Activated naive CD8-positive, alpha-beta T cell treated with anti-CD3 and anti-CD28 coated beads for 36 hours (primary cell): ENCODE measurements at places on chromosomes 13 and 19.

DNA sequence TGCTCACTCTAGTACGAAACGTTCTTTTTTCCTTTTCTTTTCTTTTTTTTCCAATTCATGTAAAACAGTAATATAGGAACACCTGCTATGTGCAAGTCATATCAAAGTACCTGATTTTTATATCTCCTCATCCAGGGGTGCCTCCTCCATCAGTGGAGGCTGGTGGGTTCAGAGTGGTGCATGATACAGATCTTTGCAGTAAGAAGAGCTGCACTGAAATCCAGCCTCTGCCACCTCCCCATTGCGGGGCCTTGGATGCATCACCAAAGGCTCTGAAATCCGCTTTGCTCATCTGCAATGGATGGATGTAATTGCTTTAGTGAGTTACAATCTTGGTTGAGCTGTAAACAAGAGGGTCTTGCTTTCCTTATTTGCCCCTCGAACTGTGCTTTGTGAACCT, 38.3 kb downstream of the GPR12 start:
- no peak for DNase-seq

GRCh38 chr19:3024870-3025548, 4.1 kb downstream of the TLE2 start:
- no peak for DNase-seq

GRCh38 chr13:43193789-43194420, 170.5 kb downstream of the DNAJC15 start:
- DNase-seq, result no peak

DNA sequence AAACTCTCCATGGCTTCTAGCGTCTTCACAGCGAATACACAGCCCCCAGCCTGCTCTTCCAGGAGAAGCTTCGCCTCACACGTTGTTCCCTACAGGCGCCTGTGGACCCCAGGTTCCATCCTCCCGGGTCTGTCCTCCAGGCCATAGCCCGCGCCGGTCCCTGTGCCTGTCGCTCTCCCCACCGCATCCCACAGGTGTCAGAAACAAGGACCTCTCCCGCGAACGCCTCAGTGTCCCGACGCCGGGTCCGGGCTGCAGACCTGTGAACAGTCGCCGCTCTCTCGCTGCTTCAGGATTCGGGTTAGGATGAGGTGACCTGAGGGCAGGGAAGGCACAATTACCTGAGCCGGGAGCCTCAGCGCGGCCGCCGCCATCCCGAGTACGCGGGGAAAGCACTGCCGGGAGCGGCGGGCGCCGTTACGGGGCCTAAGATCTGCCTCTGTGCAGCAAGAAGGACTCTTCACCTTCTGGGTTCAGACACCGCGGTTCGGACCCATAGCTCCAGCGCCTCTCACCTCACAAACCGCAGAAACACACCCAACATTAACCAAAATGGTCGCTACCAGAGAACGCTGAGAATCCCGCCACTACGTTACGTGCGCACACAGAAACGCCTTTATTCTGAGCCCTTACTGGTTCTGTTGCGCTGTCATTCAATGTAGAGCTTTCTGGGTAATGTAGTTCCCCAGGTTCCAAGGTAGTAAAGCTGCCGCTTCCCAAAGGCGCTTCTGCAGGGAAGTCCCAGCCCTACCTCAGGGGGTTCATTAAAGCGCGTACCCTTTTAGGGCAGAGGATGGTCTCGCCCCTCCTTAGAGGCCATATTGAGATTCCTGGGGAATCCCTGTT, at the start of gene ZNF418:
ZNF418 (minus strand) TSS at position 583 of the 846 bp plus-strand sequence. CDS start 1,580 bp downstream, outside the sequence.
- peak; percentile 60 for DNase-seq

GRCh38 chr13:44857061-44857460, 132.2 kb downstream of the NUFIP1 start:
- no peak for DNase-seq

DNA sequence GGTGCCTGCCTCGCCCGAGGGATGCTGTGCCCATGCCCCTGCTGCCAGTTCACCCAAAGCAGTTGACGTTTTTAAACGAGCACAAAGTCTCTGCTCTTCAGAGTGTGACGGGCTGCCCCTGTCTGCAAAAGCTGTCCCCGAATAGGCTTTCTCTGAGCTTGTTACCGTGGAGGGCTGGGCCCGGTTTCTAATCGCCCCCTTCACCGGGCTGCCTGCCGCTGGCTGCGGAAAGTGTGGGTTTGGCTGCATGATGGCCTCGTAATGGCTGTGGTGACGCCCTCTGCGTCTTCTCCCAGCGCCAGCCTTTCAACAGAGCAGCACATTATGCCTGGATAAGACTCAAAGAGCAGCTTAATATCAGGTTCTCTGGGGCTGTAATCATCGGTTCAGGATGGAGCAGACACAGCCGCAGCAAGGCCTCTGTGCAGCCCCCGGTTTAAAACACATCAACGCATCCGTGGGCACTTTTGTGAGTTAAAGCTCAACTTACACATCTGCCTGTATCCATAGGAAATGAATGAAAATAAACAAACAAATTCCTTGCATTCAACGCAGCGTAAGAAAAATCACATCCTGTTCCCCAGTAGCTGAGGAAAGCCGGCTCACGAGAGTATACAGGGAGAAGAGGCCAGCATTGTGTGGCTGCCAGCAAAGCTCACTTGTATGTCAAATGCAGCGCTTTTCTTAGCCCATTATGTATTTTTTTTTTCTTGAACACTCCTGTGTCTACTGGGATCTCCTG, 166.4 kb upstream of the SOX1 start:
- DNase-seq, result no peak

GRCh38 chr13:45436953-45437352, 18.8 kb upstream of the SLC25A30 start:
- DNase-seq, result no peak

GRCh38 chr19:35090506-35091214, 25.0 kb upstream of the FXYD3 start:
- peak; percentile 15 for DNase-seq

- no peak for DNase-seq
Observed at GRCh38 chr19:52603558-52604207, 33.6 kb downstream of the ZNF701 start.

GRCh38 chr13:36858290-36858689, 39.3 kb downstream of the RFXAP start:
- DNase-seq, result no peak

GRCh38 chr19:34365463-34366401, 736 bp downstream of the GPI start:
- no peak for DNase-seq

GRCh38 chr13:35824395-35824794, 306.8 kb downstream of the DCLK1 start:
- no peak for DNase-seq

- no peak for DNase-seq
Observed at GRCh38 chr13:41520660-41521630, 63.6 kb downstream of the RGCC start.

- no peak for DNase-seq
Observed at GRCh38 chr13:110341445-110342244, 34.6 kb downstream of the COL4A2 start.

DNA sequence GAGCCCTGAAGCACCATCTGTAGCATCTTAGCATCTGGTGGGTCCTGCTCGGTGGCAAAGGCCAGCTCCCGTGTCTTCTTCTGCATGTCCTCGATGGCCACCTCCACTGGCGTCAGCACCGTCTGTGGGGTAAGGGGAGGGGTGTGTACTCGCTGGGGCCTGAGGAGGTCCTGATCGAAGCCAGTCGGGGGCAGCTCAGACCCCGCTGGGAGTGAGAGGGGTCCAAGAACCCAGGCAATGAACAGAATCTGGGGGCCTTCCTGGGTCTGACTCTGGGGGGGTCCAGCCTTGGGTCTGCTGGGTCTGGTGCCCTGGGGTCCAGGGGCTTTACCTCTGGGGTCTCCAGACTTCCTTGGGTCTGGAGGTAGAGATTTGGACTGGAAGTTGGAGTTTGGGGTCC, 3.6 kb upstream of the KANK2 start:
- DNase-seq, result no peak

DNA sequence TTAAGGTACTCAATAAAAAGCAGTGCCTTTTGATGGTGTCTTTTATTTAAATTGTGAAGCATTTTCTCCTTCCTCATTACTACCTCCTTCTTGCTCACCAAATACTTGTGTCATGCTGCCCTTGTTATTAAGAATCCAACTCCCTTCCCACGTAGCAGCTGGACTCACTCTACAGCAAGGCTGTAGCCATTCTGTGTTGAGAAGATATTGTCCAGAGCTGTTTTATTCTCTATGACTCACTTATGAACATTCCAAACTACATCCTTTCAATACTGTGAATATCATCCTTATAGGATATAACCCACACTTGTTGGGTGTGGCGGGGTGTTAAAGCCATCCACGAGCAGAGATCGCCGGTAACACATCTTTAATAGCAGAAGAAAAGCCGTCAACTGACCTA, 1671.5 kb upstream of the SLC10A2 start:
- DNase-seq, result no peak

GRCh38 chr13:99495466-99496183, 5.6 kb upstream of the TM9SF2 start:
- DNase-seq, result no peak

DNA sequence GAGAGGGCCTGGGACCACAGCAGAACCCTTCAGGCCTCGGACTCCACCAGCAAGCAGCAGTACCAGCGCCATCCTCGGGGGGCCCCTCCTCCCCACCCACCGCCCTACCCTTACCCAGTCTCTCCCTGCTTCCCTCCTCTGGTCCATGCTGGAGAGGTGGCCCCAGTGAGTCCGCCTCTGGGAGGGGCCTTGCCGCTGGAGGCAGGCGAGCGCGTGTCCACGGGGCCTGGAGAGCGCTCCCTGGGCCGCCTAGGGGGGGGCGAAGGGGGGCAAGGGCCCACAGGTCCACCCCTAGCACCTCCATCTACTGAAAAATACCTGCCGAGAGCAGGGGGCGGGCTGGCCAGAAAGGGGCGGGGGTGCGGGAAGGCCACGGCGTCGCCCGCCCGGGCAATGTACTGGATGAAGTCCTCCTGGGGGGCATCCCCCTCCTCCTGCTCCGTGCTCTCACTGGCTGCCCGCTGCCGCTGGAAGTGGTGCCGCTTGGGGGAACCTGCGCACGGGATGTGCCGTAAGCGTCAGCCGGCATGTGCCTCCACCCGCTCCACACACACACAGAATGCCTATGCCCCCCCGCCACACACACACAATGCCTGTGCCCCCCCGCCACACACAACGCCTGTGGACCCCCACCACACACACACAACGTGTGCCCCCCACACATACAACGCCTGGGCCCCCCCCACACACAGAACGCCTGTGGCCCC, 6.9 kb downstream of the CBARP start:
- DNase-seq, result no peak

DNA sequence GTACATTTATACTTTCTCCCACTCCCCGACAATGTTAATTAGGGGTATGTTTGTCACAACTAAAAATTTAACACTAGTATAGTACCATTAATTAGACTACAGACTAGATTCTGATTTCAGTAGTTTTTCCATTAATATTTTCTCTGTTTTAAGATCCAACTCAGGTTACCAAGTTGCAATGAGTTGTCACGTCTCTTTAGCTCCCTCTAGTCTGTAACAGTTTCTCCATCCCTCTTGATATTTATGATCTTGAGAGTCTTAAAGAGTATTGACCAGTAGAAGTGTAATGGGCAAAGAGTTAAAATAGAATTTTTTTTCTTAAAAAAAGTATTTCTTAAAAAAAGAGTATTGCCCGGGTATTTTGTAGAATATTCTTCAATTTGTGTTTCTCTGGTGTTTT, 598.1 kb downstream of the TBC1D4 start:
- DNase-seq, result no peak

DNA sequence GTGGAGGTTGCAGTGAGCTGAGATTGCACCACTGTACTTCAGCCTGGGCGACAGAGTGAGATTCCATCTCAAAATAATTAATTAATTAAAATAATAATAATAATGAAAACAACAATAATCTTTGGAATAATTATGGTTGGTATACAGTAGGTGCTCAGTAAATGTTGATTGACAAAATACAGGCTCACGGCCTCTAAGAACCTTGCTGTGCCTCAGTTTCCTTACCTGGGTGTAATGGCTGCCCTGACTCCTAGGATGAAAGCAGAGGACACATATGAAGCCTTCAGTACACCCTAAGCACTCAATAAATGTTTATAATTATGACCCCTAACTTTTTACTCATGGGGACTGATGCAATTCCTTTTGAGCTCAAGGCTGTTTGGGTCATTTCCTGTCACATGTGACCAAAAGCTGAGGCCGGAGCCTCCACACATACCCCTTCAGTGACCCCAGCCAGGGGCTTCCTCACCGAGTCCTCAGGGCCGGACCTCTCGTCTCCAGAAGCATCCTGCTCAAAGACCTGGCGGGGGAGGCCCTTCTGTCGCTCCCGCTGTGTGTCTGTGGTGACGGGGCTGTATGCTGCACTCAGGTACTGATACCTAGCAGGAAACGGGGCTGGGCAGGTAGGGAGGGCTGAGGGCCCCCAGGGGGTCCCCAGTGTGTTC, 10.5 kb downstream of the DOCK6 start:
- DNase-seq, result no peak

- DNase-seq, result no peak
Observed at GRCh38 chr19:43467730-43468129, 2.3 kb upstream of the LYPD3 start.

DNA sequence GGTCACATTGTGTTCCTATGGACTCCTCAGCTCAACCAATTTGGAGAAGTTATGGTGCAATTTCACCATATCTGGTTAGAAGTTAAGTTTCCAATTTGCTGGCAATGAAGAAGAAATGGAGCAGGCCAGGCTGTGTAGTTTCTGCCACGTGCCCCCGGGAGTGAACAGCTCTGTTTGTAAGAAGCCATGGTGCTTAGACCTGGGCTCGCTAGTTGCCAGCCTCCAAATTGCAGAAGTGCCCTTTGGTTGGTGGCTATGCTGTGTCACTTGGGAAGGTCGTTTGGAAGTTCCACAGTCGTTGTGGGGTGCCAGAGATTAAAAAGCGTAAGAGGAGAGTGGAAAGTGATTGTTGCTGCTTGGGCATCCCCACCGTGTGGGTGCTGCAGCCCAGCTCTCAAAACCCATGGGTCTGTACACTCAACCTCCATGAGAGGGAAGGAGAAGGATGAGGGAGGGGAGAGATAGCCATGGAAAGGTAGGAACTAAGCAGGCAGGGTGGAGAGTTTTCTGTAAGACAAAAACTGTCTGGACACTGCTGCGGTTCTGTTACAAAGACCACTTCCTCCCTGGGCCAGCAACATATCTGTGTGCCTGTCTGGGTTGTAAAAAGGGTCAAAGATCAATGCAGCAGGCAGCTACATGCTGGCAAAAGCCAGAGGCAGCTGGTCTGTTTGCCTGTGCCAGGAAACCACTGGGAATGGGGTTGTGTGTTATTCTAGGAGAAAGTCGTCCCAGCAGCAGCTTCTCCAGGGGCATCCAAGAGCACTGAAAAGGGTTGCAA, 10.8 kb downstream of the ALOX5AP start:
- no peak for DNase-seq

DNA sequence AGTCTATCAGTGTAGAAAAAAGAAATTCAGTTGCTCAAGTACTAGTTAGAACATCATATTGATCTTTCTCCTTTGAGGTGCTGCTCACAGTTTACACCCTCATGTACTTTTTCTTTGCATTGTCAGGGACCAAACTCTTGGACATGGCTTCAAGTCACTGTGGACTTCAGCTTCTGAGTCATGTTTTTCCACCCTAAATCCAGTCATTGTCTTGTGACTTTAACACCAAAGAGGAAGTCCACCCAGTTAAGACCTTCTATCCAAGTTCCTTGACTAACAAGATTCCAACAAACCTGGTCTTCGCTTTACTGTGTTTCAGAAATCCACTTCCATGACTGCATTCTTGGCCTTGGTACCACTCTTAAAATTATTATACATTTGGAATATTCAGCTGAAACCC, 206.7 kb upstream of the ARGLU1 start:
- no peak for DNase-seq
